Glutamatergic neuron (in vitro differentiated cells): ENCODE measurements at places on chromosomes 12 and 14.

- DNase-seq, result no peak
These were observed 103.0 kb downstream of the CRADD start for GRCh38 chr12:93780101-93780641.

DNA sequence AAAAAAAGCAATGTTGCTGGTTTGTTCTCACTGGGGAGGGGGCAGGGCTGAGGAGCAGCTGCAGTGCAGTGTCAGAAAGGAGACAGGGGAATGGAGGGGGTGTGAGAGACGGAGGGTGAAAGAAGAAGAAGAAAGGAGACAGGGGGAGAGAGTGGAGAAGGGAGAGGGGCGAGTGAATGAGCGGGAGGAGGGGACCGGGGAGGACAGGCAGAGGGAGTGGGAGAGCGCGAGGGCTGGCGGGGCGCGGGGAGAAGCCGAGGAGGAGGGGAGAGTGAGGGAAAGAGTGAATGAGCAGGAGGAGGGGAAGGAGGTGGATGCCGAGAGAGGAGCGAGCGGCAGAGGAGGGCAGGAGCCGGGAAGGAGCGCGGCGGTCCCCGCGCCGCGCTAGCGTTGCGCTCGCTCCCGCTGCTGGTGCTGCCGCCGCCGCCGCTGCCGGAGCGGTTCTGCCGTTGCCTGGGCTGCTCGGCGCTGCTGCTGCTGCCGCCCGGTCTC, at the start of gene NOVA1:
Gene NOVA1, minus strand, starts transcription at position 445 of the 492 bp plus-strand sequence. CDS start 597 bp downstream, outside the sequence.
- DNase-seq, result peak; percentile 77

GRCh38 chr14:59116984-59117415, 71.5 kb upstream of the DAAM1 start:
- DNase-seq, result no peak

DNA sequence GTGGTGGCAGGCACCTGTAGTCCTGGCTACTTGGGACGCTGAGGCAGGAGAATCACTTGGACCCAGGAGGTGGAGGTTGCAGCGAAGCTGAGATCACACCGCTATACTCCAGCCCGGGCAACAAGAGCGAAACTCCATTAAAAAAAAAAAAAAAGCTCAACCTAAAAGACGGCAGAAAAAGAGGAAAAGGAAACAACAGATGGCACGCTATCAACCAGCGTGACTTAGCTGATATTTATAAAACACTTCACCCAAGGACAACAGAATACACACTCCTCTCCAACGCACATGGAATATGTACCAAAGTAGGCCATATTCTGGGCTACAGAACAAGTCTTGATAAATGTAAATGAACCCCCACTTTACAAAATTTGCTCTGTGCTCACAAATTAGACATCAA, 34.0 kb upstream of the CLMN start:
- DNase-seq, result no peak

GRCh38 chr14:92684801-92685560, 63.4 kb downstream of the LGMN start:
- no peak for DNase-seq

DNA sequence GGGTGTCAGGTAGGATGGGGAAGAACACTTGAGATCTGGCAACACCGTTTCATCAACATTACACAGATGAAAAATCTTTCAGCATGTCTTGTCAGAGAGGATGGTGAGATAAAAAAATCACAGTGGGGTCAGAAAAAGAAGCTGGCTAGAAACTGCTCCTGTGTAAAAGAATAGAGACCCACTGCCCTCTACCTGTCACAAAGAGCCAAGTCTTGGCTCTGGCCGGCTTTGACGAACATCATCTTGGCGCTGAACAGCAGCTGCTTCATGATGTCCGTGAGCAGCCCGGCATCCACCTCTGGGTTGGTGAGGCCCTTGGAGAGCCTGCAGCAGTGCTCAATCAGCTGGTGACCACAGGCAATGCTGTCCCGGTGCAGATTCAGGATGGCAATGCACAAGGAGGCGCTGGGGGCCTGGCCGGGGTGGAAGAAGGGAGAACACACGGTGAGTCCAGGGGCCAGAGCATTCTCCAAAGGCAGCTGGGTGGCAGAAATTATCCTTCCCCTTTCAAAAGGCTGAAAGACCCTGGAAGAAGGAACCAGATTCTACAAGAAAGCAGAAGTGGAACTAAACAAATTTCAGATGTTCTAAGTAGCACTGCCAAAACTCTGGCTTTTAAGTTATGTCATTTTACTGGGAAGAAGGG, 50.2 kb downstream of the ZFYVE26 start:
- no peak for DNase-seq
